ENCODE measurements at places on chromosomes 7 and 10. TPM values are rescaled to one million over a fixed set of nuclear protein-coding genes. Genes with fewer than 3 reads are reported as not detected.

Gene OR6V1
- polyA plus RNA-seq, result not detected

Gene ARMS2
- polyA plus RNA-seq, result not detected

Gene ANKRD30A
- polyA plus RNA-seq, result not detected

GRCh38 chr7:69318794-69319193 is 279.5 kb upstream of the AUTS2 start:
- no peak for DNase-seq

DNA sequence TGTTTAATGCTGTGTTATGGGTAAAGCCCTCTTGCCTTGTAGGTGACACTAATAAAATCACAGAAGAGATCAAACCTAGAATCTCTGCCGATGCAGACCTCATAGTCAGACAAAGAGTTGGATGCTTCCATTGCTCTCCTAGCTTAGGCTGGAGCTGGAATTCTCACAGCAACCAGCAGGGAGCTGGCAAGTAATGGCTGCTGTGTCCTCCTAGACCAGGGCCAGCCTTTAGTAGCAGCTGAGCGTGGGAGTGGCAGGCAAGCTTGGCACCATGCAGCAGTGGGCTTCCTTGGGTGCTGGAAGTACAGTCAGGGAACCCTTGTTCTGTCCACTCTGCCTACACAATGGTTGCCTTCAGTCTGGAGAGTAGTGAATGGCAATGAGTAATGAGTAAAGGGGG is 598.3 kb upstream of the GALNT17 start:
- no peak for DNase-seq

- no peak for DNase-seq
These were observed 162.1 kb downstream of the TSPAN12 start for GRCh38 chr7:120695848-120696247.

DNA sequence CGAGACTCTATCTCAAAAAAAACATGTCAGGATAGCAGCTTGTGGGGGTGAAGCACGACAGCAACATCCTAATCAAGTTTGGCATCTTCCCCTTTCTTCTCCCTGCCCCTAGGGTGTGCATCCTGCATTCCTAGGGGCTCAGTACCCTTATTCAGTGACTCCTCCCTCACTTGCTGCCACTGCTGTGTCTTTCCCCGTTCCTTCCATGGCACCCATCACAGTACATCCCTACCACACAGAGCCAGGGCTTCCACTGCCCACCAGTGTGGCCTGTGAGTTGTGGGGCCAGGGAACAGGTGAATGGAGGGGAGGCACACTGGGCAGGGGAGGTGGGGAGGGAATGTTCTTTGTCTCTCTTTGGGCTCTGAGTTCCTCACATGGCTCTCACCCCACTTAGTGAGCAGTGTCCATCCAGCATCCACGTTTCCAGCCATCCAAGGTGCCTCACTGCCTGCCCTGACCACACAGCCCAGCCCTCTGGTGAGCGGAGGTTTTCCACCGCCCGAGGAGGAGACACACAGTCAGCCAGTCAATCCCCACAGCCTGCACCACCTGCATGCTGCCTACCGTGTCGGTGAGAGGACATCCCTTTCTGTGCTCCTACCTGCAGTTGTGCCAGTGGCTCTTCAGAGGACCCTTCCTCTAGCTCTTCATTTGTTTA is 11.4 kb downstream of the NDST2 start:
- DNase-seq, result no peak

- DNase-seq, result peak; percentile 82
These were observed 21.6 kb upstream of the GIMAP8 start for GRCh38 chr7:150428671-150429451.

DNA sequence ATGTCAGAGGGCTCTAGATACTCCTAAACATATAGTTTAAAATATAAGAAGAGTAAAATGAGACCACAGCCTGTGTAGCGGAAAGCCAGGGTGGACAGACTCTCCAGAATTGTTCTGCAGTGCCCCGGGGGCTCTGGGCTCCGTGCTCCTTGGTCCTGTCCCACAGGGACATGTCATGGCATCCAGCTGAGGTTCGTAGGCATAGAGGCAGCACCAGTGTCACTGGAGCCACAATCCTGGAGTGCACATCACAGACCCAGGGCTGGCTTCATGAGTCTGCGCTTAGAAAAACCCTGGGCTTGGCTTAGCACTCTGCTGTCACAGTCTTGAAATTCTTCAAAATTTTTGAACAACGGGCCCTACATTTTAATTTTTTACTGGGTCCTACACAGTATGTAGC is 280.4 kb upstream of the ZNF32 start:
- DNase-seq, result no peak

DNA sequence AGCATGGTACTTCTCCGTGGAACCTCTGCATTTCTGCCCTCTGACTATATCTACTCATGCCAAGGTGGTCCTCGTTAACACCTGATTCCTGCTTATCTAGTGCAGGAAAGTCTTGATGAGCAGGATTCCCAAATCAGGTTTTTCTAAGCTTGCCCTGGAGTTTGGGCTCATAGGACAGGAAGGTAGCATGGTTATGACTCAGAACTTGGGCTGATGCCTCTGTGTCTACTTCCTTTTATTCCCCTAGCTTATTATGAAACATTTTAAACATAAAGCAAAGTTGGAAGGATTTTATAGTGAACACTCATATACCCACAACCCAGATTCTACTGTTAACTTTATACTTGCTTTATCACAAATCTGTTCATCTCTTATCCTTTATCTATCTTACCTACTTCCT is 5.6 kb downstream of the SUFU start:
- peak; percentile 45 for DNase-seq

DNA sequence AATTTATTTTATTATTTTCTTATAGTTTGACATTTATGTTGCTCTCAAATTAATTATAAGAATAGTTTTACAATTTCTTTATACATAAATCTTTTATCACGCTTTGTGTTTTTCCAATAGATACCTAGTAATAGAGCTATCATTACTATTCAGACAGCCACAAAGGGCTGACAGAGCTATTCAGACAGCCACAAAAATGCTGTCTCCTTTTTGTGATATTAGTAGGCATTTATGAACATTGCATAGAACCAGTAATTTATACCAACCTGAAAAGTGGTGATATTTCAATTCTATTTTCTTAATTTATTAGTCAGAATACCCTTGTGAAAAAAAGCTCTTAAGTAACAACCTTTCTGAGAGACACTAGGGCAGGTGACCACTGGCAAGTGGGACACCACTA is 34.2 kb upstream of the IGFBP3 start:
- no peak for DNase-seq

All from mammary epithelial cell (primary cell).